ENCODE measurements at places on chromosomes 2 and 18.

GRCh38 chr2:118913803-118914645, 28.0 kb upstream of the MARCO start:
- no peak for DNase-seq

DNA sequence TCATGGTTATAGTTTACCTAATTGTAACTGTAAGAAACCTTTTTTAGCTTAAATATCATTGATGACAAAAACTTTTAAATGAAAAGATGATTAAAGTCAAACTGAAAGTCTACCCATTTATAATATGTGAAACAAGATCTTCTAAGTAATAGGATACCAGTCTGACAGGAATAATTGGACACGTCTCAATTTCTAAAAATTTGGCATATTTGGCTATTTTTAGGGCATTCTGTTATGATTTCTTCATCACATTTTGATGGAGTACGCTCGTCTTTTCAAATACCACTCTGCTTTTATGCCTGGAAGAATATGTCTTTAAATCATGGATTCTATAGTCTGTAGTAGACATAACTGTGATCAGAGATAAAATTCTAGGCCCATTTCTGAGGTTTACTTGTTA, 1.3 kb downstream of the R3HDM1 start:
- no peak for DNase-seq

- peak; percentile 25 for DNase-seq
Measured at GRCh38 chr2:263774-264492, at the start of gene SH3YL1. TSS of gene SH3YL1 (minus strand) at chr2:264032. CDS start at chr2:263984, 48 bp downstream.

DNA sequence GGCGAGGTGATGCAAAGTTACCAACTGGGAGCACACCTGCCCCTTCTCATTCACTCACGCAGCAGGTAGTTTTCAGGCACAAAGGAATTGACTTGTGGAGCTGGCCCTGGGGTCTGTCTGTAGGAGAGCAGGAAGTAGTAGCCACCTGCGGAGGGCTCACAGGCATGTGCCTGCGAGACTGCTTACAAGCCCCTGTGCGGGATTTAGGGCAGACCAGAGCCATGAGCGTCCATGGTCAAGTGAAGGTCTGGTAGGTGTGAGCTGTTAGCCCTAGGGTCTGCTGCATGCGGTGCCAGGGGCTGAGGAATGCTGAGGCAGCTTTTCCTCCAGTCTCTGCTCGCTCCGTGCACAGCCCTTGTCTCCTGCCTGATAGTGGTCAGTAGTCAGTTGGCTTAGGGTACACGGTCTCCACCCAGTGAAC, 18.9 kb downstream of the INPP4A start:
- DNase-seq, result no peak

GRCh38 chr18:79792096-79792987, 5.4 kb upstream of the KCNG2 start:
- DNase-seq, result no peak

DNA sequence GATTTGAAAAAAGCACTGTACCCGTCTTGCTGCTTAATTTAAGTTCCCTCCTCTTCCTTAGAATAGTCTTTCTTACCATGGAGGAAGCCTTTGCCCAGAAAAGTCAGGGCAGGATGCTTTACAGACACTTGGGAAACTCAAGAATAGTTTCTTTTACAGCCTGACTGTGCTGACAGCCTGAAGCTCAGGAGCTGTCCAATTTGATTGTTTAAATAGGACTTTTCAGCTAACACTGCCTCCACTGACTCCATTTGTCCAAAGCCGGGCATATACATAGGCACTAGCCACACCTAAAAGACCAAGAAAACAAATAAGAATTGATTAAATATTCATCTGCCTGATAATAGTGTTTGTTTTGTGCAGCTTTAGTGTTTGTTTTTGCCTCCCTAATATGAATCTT, 110.9 kb upstream of the L3MBTL4 start:
- DNase-seq, result no peak

DNA sequence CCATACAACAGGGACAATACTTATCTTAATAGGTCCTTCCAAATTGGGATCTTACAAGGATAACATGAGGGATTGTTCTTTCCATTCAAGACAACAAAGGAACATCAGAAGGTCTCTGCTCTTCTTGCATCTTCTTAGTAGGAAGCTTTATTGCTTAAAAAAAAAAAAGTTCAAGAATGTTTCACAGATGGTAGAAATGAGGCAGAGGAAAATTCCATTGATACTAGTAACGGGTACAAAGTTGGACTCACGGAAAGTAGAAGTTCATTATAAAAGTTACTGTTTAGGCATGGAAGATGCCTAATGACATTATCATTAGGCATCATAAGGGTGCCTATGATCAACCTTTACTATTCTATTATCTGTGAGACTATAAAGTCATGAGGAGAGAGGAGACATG, 136.2 kb downstream of the LAMA3 start:
- DNase-seq, result no peak

DNA sequence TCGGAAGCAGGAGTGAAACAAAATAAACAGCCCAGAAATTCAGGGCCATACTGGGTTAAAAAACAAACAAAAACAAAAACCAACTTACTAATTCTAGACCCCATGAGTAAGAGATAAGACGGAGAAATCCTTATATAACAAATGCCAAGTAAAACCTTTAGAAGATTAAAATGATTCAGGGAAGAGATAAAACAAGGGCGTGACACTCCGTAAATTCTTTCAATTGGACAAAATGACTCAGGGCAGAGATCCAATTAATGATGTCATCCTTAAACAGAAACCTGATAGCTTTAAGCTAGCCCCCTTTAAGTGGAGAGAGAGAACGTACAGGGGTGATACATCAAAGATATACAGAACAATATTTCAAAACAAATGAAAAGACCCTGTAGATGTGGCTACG, 317.4 kb downstream of the NBAS start:
- no peak for DNase-seq

DNA sequence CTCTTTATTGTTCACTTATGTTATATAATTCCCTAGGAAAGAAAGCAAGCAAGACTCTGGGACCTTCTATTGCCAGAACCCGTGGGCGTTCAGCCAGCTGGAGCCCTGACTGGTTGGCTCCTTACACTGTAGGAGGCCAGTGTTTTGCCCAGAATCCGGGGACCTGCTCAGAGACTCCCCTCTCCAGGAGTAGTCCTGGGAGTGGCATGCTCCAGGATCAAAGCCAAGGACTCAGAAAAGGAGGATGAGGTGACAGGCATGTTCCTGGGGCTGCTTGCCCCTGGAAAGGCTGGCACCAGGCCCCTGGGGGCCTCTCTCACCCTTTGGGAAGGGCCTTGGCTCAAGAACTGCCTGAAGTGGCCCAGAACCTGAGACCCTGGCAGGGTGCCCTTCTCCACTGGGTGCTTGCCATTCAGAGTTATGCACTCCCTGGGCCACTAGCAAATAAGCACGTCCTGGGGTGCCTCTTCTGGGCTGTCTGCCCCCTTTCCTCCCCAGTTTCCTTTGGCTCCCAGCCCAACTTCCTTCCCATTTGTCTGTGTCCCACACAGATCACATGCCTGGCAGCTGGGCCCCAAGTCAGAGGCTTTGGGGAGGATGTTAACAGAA, 19.6 kb upstream of the KIF3C start:
- DNase-seq, result no peak

GRCh38 chr2:15763822-15764682, 172.4 kb downstream of the DDX1 start:
- no peak for DNase-seq

DNA sequence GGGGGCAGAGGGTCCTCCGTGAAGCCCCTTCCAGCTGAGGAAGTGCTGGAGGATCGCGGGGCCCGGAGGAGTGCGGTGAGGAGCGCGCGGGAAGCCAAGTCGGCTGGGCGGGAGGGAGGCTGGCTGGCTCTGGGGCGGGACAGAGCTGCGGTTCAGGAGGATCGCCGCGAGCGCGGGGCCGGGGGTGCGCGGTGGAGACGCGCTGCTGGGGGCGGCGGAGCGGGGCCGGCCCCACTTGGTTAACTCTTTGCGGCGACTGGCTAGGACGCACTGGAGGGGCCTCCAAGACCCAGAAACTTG, 464 bp downstream of the CYBRD1 start:
- DNase-seq, result no peak

DNA sequence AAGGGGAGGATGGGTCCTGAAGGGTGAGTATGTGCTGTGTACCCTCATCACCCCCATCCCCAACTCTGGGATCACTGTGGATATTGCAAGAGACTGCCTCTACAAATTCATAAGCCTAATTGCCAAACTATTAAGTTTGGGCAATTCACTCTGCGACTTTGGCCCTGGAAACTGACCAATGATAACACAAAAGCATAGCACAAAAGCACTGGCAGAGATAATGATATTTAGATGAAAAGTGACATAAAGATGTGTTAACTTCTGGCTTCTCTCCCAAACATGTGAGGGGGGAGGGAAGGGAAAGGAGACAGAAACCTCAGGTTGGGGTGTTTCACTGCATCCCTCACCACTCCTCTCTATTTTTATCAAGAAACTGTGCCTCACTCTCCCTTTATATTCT, 150.3 kb downstream of the SATB2 start:
- DNase-seq, result no peak

GRCh38 chr2:239274391-239275043, 126.3 kb downstream of the HDAC4 start:
- no peak for DNase-seq

DNA sequence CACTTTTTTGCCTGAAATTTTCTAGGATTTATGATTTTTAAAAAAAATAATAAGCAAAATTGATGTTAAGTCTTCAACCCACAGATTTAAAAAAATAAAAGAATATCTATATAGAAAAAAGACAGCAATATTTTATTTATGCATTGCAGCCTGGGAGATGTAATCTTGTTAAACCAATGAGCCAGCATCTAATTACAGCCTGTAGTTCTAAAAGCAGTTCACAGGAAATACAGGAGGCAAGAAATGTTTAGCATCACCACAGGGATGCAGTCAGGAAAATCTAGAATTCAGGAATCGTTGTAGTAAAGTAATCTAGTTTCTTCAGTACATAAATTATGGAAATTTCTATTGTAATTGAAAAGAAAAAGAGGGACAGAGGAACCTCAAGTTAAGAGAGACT, 17.2 kb downstream of the UGGT1 start:
- no peak for DNase-seq

DNA sequence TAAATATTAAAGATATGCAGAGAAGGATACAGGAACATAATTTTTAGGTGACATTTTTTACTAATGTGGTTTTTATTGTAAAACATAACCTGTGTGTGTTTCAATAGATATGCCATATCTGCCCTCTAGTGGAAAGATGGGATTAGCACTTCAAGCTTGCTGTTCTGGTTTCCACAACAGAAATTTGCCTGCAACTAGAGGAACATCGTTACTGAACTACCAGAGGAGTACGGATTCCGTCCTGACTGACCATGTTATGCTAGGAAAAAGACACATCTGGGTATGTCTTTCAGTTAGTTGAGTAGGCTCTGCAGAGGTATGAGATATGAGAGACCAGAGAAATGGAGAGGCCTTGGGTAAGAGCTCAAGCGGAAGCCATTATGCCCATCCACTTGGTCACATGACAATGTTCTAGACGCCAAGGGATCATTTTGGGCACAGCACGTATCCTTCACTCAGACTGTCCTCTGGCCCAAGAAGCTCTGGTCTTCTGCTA, 104.9 kb downstream of the MBD2 start:
- DNase-seq, result no peak

GRCh38 chr2:28696261-28696660, 55.4 kb upstream of the PPP1CB start:
- DNase-seq, result no peak

GRCh38 chr2:109450574-109451273, 163.0 kb downstream of the SEPTIN10 start:
- DNase-seq, result no peak
